ENCODE measurements at places on chromosomes 16 and 17.

DNA sequence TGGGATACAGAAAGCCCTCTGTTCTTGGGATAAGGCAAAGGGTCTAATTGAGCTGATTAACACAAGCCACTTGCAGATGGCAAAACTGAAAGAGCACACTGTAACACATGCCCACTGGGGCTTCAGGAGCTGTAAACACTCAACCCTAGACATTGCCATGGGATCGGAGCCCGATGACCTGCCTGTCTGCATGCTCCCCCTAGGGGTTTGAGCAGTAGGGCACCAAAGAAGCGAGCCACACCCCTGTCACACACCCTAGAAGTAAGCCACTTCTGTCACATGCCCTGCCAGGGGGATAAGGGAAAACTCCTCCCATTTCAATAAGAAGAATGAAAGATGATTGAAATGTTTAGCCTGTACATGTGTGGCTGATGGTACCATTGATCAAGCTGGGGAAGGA, 81.3 kb upstream of the IRX6 start:
- no peak for DNase-seq

GRCh38 chr16:2949705-2950352, 14.2 kb upstream of the KREMEN2 start:
- DNase-seq, result no peak

GRCh38 chr17:61238455-61238933, 161.1 kb upstream of the TBX2 start:
- no peak for DNase-seq

- no peak for DNase-seq
These were observed 58.3 kb upstream of the CIBAR2 start for GRCh38 chr16:85170590-85171003.

GRCh38 chr17:80527016-80527645, 17.5 kb upstream of the RPTOR start:
- no peak for DNase-seq

DNA sequence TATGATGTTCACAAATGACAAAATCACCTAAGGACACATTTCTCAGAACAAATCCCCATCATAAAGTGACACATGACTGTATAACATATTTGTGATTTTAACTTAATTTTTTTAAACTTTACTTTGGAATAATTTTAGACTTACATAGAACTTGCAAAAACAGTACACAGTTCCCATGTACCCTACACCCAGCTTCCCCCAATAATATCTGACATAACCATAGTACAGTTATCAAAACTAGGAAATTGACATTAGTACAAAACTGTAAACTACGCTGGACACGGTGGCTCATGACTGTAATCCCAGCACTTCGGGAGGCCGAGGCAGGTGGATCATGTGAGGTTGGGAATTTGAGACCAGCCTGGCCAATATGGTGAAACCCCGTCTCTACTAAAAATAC, 24.8 kb downstream of the CDC27 start:
- DNase-seq, result no peak

DNA sequence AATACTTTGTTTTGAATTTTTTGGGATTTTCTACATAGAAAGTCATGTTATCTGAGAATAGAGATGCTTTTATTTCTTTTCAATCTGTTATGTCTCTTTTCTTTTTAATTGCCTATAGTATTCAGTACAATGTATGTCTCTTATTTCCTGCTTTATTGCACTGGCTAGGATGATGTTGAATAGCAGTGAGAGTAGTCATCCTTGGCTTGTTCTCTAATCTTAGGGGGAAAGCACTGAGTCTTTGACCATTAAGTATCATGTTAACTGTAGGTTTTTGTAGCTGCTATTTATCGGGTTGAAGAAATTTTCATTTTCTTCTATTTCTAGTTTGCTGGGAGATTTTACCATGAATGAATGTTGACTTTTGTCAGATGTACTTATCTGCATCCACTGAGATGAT, 10.0 kb upstream of the ABCA3 start:
- DNase-seq, result no peak

GRCh38 chr16:2799205-2799858, 1.1 kb downstream of the PRSS41 start:
- no peak for DNase-seq

DNA sequence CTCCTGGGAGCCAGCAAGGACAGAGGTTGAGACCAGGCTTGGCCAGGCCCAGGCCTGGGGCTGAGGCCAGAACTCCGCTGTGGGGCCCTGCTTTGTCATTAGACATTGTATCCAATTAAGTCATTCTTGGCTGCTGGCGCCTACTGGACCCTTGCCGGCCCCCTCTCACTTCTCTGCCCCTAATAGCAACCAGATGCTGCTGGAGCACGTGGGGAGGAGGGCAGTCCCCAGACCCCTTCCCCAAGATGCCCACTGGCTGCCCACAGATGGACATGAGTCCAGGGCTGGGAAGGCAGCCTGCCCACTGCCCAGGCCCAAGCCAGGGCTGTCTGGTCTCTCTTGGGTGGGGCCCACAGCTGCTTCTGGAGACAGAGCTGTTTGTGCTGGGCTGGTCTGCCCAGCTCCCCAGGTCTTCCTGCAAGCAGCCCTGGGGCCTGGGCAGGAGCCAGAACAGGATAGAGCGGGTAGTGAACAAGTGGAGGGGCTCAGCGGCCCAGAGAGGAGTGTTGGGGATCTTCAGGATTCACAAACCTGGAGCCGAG, 7.8 kb downstream of the PLXDC1 start:
- DNase-seq, result no peak

DNA sequence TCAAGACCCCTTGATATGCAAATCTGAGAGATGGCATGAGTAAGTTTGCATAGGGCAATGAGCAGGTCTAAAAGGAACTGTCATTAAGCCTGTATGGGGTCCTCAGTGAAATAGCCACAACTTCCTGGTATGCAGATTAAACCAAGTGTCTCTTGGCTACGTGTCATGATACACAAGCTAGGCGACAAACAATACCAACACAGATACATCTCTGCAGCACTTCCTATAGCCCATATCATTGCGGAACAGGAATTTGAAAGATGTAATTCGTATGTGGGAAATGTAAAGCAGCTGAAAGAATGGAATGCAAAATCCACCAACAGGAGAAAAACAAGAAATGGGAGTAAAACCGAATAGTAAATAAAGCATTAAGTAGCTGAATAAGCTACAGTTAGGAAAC, 12.9 kb downstream of the PRSS22 start:
- DNase-seq, result no peak

DNA sequence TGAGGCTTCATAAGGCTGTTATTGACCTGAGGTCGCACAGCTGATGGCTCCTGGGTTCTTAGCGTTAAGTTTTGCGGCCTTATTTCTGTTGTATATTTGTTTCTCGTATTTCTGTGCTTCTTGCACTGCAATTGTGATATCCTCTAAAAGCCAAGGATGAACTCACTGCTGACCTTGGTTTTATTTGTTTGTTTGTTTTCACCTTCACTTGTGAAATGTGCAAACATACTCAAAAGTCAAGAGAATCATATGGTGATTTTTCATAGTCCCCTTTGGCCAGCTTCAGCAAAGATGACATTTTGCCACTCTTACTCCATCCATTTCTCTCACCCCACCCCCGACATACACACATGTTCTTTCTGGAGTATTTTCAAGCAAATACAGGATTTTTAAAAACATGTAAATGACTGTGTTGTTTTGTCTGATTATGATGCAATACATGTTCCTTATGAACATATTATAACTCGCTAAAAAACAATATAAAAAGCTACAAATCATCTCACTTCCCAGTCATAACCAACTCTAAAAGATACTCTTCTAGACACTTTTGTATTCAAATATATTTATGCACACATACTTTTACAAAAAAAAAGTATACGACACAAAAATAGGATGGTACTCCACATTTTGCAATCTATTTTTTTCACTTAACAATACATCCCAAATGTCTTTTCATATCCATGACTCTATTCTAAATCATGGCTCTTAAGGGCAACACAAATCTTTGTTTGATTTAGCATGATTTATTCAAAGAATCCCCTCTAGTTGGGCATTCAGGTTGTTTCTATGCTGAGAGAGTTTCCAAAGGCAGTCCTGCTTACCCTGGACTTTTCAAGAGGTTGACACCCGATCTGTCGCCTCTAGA, 5.7 kb upstream of the ZCCHC14 start:
- DNase-seq, result no peak

GRCh38 chr17:69405096-69405495, 9.4 kb upstream of the MAP2K6 start:
- DNase-seq, result no peak

DNA sequence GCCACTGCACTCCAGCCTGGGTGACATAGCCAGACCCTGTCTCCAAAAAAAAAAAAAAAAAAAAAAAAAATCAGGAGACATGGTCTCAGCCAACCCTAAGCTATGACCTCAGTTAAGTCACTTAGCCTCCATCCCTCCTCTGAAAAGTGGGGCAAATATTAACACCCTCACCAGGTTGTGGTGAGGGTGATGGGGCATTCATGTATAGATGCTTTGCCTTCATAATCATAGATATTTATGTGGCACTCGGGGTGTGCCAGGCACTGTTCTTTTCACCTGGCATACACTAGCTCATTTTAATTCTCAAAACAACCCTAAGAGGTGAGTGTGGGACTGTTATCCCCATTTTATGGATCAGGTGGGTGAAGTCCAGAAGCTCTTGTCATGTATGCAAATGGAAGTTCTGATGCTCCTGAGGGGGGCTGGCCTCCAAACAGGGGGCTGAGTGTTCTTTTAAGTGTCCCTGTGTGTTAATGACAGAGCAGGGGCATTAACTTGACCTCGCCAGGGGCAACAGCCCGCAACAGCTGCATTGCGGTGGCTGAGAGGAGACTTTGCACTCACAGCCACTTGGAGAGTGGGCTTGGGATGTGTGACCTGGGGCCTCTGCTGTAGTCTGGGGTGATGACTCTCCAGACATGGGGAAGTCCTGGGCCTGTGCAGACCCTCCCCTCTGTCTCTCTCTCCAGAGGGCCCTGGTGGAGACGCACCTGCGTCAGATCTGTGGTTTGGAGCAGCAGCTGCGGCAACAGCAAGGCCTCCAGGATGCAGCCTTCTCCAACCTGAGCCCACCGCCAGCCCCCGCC, 4.1 kb downstream of the TBKBP1 start:
- DNase-seq, result no peak

DNA sequence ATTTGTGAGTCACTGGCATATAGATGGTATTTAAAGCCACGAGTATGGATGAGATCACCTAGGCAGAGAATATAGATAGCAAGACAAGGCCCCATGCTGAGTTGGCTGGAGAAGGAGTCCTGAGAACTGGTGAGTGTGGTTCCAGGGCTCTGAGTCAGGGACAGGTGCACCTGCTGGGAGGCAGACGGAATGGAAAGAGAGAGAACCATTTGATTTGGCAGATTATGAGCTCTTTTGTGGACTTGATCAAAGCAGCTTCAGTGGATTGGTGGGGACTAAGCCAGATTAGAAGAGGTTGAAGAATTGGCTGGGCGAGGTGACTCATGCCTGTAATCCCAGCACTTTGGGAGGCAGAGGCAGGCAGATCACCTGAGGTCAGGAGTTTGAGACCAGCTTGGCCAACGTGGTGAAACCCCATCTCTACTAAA, 4.3 kb upstream of the C16orf92 start:
- DNase-seq, result no peak

- no peak for DNase-seq
These were observed 168.9 kb upstream of the MAF start for GRCh38 chr16:79769270-79769927.

DNA sequence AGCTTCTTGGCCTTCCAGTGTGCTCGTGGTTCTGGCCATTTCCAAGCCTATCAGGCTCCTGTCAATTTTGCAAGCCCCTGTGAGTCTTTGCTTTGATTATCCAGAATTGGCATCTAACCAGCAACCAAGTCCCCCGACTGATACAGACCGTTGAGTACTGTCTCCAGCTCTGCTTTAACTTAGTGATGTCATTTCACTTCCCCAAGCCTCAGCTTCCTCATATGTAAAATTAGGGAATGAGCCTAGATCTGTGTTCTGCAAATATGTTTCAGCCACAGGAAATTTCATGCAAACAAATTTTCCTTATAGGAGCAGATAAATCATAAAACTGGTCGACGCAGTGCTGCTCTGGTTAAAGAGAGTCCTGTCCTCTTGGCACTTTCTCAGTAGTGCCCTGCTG, 60.1 kb upstream of the WSB1 start:
- DNase-seq, result no peak

DNA sequence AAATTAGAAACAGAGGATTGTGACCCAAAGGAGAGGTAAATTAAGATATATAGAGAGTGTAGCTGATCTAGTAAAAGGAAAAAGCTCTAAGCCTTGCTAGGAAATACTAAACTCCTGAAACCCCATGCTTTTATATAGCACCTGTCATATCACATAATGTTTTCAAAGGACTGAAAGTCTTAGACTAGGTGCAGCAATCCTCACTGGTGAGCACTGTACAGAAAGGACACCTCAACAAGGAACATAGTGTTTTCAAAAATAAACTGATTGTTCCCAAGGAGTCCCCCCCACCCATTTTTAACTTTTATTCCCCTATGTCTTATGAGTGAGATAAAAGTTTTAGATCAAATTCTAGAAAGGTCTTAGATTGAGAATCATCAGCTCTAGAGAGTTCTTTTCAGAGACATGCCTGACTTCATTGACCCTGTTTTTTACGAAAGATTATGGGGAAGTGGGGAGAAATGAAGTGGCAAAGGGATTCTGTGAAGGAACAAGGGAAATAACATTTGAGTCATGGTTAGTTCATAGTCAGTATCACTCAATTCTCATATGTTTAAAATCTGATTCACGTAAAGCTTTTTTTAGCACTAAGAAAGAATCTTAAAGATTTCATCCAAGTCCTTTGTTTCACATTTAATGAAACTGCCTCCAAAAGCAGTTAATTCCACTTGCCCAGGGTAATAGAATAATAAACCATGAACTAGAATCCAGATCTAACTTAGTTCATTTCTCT, 166.4 kb downstream of the CYB561 start:
- DNase-seq, result no peak

DNA sequence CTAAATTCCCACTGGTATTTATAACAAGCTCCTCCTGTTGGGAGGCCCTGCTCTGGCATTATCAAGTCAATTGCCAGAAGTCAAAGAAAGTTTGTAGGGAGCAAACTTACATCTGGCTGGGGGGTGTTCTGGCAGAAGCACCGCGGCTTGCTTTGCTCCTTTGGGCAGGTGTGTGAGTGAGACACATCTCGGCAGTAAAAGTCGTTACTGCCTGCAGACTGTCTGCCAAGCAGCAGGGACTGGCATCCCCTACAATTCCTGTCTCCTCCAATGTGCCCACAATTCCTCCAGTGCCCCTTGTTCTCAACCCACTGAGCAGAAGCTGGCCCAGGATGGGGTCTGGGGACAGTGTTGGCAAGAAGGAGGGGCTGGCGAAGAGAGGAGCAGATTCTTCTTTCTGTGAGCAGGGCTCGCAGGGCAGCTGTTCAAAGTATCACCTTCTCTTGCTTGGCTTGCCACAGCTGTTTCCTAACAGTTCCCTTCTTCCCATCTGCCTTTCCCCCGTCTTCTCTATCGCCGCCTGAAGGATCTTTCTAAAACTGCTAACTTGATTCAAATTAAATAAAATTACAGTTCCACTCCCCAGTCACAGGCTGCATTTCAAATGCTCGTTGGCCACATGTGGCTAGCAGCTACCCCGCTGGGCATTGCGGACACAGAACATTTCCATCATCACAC, 30.2 kb downstream of the SPACA3 start:
- no peak for DNase-seq
